Amygdala (tissue), 56 donors: ENCODE measurements at places on chromosomes 7 and 10.

GRCh38 chr7:118870187-118870586 lies 645.7 kb downstream of the ANKRD7 start:
- no peak for DNase-seq

DNA sequence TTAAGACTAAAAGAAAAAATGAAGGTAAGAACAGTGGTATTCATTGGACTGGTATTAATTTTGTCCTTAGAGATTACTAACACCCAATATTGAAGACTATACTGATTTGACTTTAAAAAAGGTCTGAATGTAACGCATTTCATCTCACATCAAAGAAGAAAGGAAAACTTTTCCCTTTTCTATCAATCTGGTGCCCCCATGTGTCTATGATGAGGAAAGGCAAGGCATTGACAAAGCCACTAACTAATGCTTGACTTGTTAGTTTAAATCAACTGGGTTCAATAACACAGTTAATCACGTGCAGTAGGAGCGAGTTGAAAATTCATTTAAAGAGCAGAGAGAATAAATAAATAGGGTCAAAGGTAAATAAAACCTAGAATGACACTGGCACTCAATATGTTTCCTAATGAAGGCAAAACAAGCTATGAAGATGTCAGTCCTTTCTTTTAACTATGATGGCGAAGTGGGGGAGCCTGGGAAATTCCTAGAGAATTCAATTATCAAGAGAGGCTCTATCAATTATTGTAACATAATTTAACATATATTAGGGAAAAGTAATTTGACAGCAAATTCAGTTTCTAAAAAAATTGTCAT lies 180.9 kb downstream of the ANK3 start:
- DNase-seq, result no peak

GRCh38 chr10:114618722-114619121 lies 39.4 kb downstream of the ABLIM1 start:
- no peak for DNase-seq

DNA sequence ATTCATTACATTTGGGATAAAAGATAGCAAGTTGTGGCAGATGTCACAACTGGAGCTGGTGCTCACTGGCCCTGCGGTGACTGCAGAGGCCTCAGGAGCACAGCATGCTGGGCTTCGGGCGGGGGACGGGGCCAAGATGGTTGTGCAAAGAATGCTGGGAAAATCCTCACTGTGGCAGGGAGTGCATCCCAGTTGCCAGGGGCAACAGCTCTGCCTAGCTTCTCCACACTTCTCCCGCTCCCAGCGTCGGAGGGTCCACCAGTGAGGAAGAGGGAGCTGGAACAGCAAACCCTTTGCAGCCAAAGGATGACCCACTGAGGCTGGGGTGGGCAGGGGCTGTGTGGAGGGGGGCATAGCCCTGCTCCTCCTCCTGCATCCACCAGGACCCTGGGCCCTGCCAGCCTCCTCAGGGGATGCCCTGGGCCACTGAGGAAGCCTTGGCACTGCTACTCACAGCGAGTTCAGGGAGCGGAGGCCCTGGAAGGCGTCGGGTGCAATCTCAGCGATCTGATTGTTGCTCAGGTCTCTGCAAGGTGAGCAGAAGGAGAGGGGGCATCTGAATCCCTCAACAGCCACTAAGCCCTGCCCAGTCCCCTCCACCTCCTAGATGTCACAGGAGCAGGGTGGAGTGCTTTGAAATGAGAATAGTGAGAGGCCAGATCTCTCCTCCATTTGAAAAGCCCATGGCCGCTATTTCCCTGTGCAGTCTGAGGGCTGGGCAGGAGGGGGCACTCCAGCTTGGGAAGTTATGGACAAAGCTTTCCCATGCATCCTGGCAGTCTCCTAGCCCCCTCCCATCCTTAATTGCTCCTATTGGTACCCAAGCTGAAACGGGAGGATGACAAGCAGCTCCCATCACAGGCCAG lies 126.5 kb downstream of the SLIT1 start:
- no peak for DNase-seq

DNA sequence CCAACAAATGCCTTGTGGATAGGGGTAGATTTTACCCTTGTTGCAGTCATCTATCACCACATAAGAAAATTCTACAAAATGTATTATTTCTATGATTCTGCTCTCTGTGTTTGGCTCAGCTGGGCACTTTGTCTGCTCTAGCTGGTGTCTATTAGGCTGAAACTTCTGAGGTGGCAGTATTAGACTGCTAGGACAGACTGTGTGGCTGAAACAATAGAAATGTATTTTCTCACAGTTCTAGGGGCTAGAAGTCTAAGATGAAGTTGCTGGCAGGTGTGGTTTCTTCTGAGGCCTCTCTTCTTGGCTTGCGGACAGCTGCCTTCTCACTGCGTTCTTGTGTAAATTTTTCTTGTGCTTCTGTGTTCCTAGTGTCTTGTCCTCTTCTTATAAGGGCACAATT lies 1139.6 kb upstream of the LRRTM3 start:
- no peak for DNase-seq

DNA sequence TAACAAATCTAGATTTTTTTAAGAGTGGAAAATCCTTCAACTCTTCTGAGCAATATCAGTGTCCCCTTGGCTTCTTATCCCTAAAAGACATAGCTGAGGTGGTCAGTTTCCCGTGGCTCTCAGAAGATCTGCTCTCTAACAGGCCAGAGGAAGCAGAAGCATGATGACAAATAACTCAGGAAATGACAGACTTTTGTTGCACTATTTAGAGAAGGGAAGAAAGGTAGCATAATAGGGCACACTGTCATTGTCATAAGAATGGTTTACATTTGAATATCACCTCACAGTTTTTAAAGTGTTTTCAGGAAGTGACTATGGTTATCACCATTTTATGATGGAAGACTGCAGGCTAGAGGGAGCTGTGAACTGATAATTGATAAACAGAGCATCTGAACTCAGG lies 33.6 kb upstream of the RAPGEF5 start:
- DNase-seq, result no peak

DNA sequence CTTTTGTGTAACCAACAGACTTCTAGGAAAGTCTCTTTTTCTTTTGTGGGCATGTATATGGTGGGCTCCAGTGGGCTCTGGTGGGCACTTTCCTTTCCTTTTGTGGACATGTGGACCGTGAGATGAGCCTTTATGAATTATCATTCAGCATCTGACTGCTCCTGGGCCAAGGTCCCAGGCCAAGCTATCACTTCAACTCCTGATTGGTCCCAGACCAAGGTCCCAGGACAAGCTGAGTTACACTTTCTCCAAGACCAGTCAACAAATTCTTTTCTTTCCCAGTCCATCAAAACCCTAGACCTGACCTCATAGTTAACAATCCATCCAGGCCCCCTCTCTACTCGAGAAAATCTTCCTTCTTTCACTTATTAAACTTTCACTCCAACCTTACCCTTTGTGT lies 1.0 kb downstream of the AKR1C8 start:
- no peak for DNase-seq

DNA sequence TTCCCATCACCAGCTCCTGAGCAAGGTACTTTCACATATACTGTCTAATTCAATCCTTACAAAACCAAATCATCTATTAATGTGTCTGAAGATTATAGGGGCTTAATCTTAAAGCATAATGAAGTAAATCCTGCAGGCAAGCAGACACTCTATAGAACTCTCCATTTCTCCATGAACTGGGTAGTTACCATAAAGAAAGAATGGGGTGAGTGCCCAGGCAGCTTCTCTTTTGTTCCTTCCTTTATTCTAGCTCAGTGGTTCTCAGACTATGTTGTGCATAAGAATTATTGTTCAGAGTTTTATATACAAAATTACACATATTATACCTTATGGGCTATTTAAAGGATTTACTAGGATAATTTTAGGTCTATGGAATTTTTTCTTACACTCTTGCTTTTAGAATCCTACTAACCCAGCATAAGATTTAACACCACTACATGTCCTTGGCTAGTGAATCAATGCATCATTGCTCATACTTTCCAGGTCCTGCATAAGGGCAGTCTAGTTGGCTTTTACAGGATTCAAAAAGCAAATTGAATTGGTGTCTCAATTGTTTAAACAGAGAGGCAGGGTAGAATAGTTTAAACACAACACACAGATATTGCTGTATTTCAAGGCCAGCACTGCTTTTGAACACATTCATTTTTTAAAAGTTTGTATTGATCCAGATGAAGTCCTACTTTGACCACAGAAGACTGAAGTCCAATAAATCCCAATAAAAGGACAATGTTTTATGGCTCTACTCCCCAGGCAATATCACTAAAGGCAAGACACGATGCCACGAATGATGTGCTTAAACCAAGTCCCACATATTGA lies 12.9 kb downstream of the SGCE start:
- DNase-seq, result no peak

GRCh38 chr7:116334555-116334954 lies 124.2 kb downstream of the TES start:
- DNase-seq, result no peak

DNA sequence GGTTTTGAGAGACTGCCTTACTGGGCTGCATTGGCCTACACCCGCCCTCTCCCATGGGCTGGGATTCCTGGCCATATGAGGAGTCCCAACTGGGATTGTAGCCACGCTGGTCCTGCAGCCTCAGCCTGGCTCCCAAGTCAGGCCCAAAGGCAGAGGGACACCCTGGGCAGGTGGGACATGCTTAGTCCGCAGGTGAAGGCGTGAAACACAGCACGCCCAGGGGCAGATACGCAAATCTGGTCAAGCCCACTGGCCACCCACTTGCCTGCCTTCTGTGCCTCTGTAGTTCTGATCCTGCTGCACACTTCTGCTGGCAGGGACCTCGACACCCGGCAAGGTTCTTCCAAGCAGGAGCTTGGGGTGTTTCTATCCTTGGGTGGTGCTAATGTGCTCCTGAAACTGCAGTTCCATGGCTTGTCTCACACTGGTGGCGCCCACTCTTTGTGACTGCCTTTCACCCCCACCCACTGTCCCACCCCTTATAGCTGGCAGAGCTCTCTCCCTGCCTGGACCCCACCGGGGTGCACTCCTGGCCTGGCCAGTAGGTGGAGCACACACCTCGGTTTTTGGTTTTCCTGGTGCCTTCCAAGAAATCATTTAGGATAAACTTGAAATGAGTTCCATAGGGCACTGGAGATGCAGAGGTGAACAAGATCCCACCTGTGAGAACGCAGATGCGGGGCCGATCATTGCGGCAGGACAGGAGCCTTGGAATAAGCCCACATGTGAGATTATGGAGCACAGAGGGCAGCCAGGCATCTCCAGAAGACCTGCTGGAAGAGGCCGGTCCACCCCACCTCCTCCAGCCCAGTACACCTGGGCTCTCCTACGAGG lies 47.9 kb downstream of the MKI67 start:
- no peak for DNase-seq

GRCh38 chr10:31358688-31359330 lies 39.8 kb downstream of the ZEB1 start:
- DNase-seq, result no peak

DNA sequence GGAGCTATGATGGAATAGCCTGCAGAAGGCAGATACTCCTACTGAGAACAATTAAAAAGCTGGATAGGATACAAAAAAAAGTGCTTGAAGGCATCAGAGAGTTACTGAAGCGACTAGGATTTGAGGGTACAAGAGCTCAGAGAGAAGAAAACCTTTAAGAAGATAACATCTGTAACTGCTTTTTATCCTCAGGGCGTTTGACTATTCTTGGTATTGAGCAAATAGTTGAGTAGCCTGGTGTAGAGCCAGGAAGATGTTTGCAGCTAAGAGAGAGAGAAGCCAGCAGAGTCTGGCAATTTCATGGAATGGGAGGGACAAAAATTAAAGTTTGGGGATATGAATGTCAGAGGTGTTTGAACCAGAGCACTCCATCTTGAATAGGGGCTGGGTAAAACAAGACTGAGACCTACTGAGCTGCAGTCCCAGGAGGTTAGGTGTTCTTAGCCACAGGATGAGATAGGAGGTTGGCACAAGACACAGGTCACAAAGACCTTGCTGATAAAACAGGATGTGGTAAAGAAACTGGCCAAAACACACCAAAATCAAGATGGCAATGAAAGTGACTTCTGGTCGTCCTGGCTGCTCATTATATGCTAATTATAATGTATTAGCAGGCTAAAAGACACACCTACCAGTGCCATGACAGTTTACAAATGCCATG lies 428.8 kb downstream of the SH2D4B start:
- DNase-seq, result no peak

GRCh38 chr7:128172963-128173362 lies 68.1 kb upstream of the LEP start:
- no peak for DNase-seq

DNA sequence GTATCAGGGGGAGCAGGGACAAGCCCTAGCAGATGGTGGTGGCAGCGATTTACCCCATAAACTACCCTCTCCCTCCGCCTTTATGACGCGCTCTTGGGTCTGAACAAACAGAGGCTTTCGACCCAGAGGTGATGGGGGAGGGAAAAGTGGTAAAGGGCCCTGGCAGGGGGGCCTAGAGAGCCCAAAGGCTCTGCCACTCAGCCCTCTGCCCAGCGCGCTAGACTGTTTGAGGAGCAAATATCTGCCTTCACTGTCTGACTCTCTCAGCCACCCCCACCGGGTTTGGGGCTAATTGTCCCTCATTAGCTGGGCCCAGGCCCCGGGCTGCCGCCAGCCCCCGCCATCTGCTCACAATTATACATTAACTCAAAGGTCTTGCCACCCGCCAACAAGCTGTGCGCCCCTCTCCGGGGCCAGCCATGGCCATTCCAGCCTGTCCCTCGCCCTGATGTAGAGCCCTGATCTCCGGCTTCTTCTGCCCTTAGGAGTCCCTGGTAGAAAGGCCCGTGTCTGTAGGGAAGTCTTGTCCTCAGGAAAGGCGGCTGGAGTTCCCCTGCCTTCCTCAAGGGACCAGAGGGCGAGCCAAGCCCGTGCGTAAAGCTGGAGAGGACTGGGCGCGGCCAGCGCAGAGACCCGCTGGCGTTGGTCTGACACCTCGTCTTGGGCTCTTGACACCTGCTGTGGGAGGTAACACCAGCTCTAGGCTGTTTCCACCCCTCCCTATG lies 1.9 kb upstream of the PAX4 start:
- DNase-seq, result no peak

GRCh38 chr10:112811741-112812551 lies 138.1 kb upstream of the TCF7L2 start:
- no peak for DNase-seq

GRCh38 chr10:3402187-3402751 lies 229.7 kb upstream of the PITRM1 start:
- DNase-seq, result no peak

DNA sequence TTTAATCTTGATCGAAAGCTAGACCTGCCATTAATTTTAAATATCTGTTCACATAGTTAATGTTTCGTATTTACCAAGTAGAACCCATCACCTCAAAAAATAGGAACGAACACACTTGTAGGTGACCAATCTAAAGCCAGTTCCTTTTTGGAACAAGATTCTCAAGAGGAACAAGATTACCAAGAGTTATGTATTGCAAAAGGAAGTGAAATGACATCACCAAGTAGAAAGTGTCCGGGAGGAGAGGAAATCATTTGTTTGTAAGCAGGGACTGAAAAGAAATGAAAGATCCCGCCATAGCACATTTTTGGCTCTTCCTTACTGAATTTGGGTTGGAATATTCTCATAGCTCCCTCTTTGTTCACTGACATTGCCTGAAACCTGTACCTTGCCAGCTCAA lies 1200.5 kb downstream of the SORCS1 start:
- DNase-seq, result no peak

GRCh38 chr10:125768219-125768855 lies 7.3 kb downstream of the MMP21 start:
- DNase-seq, result no peak
